ENCODE measurements at places on chromosomes 1 and 21. TPM values are rescaled to one million over a fixed set of nuclear protein-coding genes. Genes with fewer than 3 reads are reported as not detected.

The CDC20 gene
- polyA plus RNA-seq: 33.2 TPM

The CHIA gene
- polyA plus RNA-seq: not detected

The SMIM1 gene
- polyA plus RNA-seq: 8.7 TPM

The TNFRSF18 gene
- 0.72 TPM for polyA plus RNA-seq

The RABGGTB gene
- polyA plus RNA-seq: 89.9 TPM

The PDC gene
- polyA plus RNA-seq: 0.76 TPM

The OR13G1 gene
- polyA plus RNA-seq: not detected

The JAM2 gene
- 63.2 TPM for polyA plus RNA-seq

The FAM177B gene
- 0.22 TPM for polyA plus RNA-seq

The GFI1 gene
- polyA plus RNA-seq: 0.30 TPM

The HYI gene
- 44.2 TPM for polyA plus RNA-seq

The MAP1LC3C gene
- polyA plus RNA-seq: 1.5 TPM

The BMP8B gene
- polyA plus RNA-seq: 2.1 TPM

The SLC2A1 gene
- 39.7 TPM for polyA plus RNA-seq

The SPATA46 gene
- polyA plus RNA-seq: 3.8 TPM

Data from left renal pelvis (tissue), 4 donors.